ENCODE measurements at places on chromosomes 13 and 19. TPM values are rescaled to one million over a fixed set of nuclear protein-coding genes. Genes with fewer than 3 reads are reported as not detected.

The NRTN gene
- total RNA-seq, result 26.3 TPM

- no peak for DNase-seq
These were observed 121.1 kb upstream of the SPRY2 start for GRCh38 chr13:80462037-80462436.

The CEBPA gene
- 2.4 TPM for total RNA-seq

DNA sequence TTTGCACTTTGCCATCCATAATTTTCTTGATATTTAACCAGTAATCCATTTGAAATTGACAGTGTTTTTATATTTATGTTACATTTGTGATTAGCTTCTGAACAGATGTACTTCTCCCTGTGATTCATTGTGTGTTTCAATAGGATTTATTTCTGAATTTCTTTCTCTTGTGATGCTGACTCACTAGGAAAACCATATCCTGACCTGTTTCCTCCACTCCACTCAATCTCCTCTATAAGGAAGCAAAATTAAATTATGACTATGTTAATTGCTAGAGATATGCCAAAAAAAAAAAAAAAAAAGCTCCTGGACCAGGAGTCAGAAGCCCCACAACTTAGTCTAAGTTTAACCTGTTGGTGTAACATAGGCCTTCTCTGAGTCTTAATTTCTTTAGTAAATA is 614.6 kb upstream of the SPRY2 start:
- no peak for DNase-seq

Data from left ventricle myocardium superior (tissue), 1 donor.